MCF 10A (cell line): ENCODE measurements at places on chromosomes 5 and 9. TPM values are rescaled to one million over a fixed set of nuclear protein-coding genes. Genes with fewer than 3 reads are reported as not detected.
A peak's percentile ranks its signal among the peaks of the same experiment; 100 is the strongest.

GRCh38 chr9:102497709-102498108 is 497.4 kb upstream of the CYLC2 start:
- H3K4me1 ChIP-seq: no peaks in the 10 kb centered on the region
- H3K27me3 ChIP-seq: peaks cover 100% of the 10 kb centered on the region
- no peak overlapping the region for H3K4me3 ChIP-seq

DNA sequence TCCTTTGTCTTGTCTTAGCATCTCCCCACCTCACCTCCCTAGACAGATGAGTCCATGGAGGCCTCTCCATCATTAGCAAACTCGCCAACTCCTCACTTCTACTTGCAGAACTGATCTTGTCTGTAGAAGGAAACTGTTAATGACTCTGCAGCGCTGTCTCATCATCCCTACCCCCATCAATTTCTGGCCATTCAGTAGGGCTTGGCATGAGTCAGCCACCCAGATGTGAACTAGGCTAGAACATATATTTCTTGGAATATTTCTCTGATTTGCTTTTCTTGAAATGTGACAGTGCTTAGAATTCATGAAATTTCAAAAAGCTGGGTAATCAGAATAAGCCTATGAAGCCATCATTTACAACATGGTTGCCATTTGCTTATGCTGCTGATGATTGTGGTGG is 1125.0 kb upstream of the DMAC1 start:
- peak; percentile 28 for DNase-seq
- H3K4me1 ChIP-seq: no peaks in the 10 kb centered on the region
- no peak overlapping the region for H3K4me3 ChIP-seq
- no peaks in the 10 kb centered on the region for H3K27me3 ChIP-seq
- no peak overlapping the region for H3K27ac ChIP-seq

GRCh38 chr5:157160001-157160400 is 6.1 kb downstream of the GARIN3 start:
- no peaks in the 10 kb centered on the region for H3K4me1 ChIP-seq
- H3K4me3 ChIP-seq: no peak overlapping the region
- no peak for DNase-seq
- H3K27ac ChIP-seq: no peak overlapping the region

GRCh38 chr9:127751269-127752054 is 16.4 kb upstream of the TOR2A start:
- no peaks in the 10 kb centered on the region for H3K4me1 ChIP-seq
- DNase-seq: peak; percentile 31
- H3K27me3 ChIP-seq: peaks cover 63% of the 10 kb centered on the region
- no peaks in the 10 kb centered on the region for H3K36me3 ChIP-seq
- no peak overlapping the region for H3K4me3 ChIP-seq

DNA sequence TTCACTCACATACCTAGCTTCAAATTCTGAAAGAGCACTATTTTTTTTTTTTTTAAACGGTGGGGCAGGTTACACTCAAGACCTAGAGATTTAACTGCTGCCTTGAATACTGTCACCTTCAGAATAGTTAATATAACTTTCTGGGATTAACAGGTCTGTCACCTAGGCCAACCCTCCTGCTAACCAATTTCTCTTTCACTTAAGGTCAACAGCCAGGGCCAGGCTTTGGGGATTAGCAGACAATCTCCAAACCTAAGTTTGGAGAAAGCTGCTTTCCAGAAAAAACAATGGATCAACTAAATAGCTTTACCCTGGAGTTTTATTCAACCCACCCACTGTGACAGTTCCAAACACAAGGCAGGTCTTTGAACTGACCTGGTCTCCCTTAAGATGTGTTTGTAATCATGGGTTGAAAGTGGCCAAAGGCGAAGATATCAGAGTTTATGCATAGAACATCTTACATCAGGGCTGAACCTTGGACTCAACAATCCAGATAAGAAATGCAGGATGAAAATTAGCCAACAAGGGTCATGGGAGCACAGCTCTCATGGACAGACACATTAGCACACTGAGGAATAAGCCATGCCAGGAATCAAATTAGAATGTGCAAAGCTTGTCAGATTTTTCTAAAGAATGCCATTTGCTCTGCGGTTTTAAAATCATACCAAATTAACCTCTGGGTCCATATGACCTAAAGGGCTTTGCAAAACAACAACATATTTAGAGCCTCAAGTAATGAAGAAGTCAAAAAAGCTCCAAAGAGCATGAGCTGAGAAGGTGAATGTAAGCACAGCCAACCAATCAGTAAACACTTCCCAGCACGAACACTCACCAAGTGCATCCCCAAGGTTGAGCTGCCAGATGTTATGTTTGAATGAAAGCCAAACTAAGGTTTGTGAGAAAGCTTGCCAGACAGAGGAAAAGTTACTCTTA is 538.5 kb upstream of the DMAC1 start:
- peak; percentile 22 for DNase-seq
- H3K4me3 ChIP-seq: no peak overlapping the region
- no peaks in the 10 kb centered on the region for H3K4me1 ChIP-seq
- H3K27ac ChIP-seq: no peak overlapping the region
- H3K27me3 ChIP-seq: no peaks in the 10 kb centered on the region

Gene PCDHGB4
- total RNA-seq: 0.49 and 0.79 TPM in 2 replicates

- no peak overlapping the region for H3K4me3 ChIP-seq
- peak overlapping the region; percentile 5 for H3K27ac ChIP-seq
- DNase-seq: no peak
- peaks cover 68% of the 10 kb centered on the region for H3K4me1 ChIP-seq
- H3K36me3 ChIP-seq: peaks cover 14% of the 10 kb centered on the region
Measured at GRCh38 chr5:135395866-135396265, 3.2 kb downstream of the MACROH2A1 start.

Gene ZCCHC10
- total RNA-seq: 35.0 and 37.7 TPM in 2 replicates

Gene CCDC192
- not detected in 2 replicates for total RNA-seq

- H3K4me1 ChIP-seq: no peaks in the 10 kb centered on the region
- no peak overlapping the region for H3K4me3 ChIP-seq
- peak; percentile 59 for DNase-seq
- no peak overlapping the region for H3K27ac ChIP-seq
Measured at GRCh38 chr9:10366171-10366779, 246.5 kb downstream of the PTPRD start.

GRCh38 chr5:4019009-4019769 is 423.6 kb downstream of the IRX1 start:
- no peak overlapping the region for H3K4me3 ChIP-seq
- DNase-seq: peak; percentile 45
- H3K27ac ChIP-seq: peak overlapping the region; percentile 64
- no peaks in the 10 kb centered on the region for H3K4me1 ChIP-seq
- H3K27me3 ChIP-seq: no peaks in the 10 kb centered on the region

DNA sequence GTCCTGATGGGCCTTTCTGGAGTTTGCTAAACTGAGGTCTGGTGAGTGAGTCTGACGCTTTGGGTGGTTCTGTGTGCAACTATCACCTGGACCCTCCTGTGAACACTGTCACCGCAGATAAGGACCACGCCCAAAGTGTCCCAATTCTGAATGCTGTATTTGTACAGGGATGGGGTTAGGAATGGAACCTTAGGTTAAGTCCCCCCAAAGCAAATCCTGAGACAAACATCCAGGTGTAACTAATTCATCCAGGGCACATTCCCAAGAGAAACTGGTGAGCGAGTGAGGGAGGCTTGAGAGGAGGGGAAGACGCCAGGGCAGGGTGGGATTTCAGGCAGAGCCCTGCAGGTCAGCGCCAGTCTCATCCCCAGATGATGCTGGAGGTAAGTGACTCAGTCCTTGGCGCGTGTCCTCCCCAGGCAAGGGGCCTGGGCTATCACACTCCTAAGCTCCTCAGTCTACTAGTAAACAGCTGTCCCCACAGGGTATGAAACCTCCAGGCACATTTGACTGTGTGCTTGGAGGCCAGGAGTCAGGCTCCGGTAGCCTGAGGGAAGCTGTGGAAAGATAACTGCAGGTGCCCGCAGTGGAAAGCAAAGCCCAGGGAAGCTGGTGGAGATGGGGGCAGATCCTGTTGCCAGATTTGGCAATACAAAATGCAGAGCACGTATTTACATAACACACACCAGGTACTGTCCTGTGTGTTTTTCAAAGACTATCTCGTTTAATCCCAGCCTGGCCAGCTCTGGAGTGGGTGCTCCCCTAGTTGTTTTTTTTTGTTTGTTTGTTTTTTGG is 66.7 kb downstream of the IL6ST start:
- no peaks in the 10 kb centered on the region for H3K36me3 ChIP-seq
- H3K27ac ChIP-seq: no peak overlapping the region
- H3K4me3 ChIP-seq: no peak overlapping the region
- no peak for DNase-seq

DNA sequence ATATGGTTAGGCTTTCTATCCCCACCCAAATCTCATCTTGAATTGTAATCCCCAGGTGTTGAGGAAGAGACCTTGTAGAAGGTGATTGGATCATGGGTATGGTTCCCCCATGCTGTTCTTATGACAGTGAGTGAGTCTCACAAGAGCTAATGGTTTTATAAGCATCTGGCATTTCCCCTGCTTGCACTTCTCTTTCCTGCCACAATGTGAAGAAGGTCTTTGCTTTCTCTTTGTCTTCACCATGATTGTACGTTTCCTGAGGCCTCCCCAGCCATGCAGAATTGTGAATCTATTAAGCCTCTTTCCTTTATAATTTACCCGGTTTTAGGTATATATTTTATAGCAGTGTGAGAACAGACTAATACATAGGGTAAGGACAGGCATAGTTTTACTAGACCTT is 334.5 kb downstream of the TLR4 start:
- H3K27me3 ChIP-seq: no peaks in the 10 kb centered on the region
- no peak overlapping the region for H3K27ac ChIP-seq
- no peaks in the 10 kb centered on the region for H3K4me1 ChIP-seq
- no peaks in the 10 kb centered on the region for H3K36me3 ChIP-seq
- DNase-seq: no peak

GRCh38 chr9:4826417-4827166 is 33.8 kb downstream of the RCL1 start:
- H3K27ac ChIP-seq: no peak overlapping the region
- DNase-seq: no peak
- H3K27me3 ChIP-seq: no peaks in the 10 kb centered on the region
- H3K36me3 ChIP-seq: peaks cover 25% of the 10 kb centered on the region
- peaks cover 6% of the 10 kb centered on the region for H3K4me1 ChIP-seq

DNA sequence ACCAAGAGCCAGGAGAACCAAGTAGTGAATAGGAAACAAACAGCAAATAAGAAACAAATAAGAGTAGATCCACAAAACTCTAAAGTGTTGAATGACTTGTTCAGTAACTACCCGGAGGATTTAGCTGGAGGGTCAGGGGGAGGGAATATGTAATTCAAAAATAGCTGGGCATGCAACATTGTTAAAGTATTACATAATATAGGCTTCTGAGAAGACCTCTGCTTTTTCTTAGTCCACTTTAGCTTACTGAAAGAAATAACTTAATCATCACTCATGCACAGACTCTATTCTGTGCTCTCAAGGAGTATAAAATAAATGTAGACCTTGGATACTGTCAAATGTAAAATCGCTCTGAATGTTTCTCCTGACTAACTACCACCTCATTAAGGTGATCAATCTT is 183.2 kb upstream of the POU5F2 start:
- no peaks in the 10 kb centered on the region for H3K27me3 ChIP-seq
- H3K4me3 ChIP-seq: no peak overlapping the region
- H3K4me1 ChIP-seq: peaks cover 30% of the 10 kb centered on the region
- DNase-seq: peak; percentile 46
- H3K27ac ChIP-seq: peak overlapping the region; percentile 2
- H3K36me3 ChIP-seq: no peaks in the 10 kb centered on the region

DNA sequence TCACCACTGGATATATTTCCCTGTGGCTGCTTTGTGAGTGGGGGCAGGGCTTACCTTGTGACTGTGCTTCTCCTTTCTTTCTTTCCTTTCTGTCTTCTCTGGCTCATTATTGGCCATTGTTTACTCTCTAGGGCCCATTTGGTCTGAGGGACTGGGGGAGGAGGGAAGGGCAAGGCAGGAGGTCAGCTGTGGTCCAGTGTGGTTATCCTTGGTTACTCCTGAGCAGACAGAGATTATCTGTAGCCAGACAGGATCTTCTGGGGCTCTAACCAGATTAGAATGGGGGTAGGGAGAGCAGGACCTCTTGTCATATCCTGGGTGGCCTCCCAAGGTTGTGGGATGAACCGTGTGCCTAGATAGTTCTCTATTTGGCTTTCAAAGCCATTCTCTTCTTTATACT is 71.2 kb downstream of the ANKRD55 start:
- DNase-seq: no peak
- no peaks in the 10 kb centered on the region for H3K4me1 ChIP-seq
- no peak overlapping the region for H3K27ac ChIP-seq
- H3K27me3 ChIP-seq: no peaks in the 10 kb centered on the region

DNA sequence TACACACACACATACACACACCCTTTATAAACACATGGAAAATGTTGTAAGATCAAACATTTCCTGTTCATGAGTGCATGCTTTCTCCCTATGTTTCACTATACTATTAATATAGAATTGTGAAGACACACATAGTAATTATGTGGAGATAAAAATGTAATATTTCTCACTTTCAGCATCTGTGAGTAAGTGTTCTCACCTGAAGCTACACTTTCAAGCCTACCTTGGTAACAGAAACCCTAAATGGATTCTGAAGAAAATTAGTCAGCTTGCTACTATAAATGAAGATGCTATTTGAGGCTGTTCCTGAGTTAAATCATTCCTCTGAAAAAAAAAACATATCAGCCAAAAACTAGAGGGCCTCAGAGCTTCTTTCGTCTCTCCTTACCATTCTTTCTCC is 81.1 kb upstream of the GNA14 start:
- H3K4me1 ChIP-seq: peaks cover 6% of the 10 kb centered on the region
- H3K27me3 ChIP-seq: no peaks in the 10 kb centered on the region
- H3K4me3 ChIP-seq: no peak overlapping the region

GRCh38 chr9:79568337-79569101 is 3.2 kb upstream of the TLE4 start:
- H3K4me3 ChIP-seq: no peak overlapping the region
- H3K4me1 ChIP-seq: no peaks in the 10 kb centered on the region
- H3K27me3 ChIP-seq: no peaks in the 10 kb centered on the region

- no peaks in the 10 kb centered on the region for H3K4me1 ChIP-seq
- H3K27me3 ChIP-seq: no peaks in the 10 kb centered on the region
- DNase-seq: no peak
- no peak overlapping the region for H3K27ac ChIP-seq
- peaks cover 4% of the 10 kb centered on the region for H3K36me3 ChIP-seq
- H3K4me3 ChIP-seq: no peak overlapping the region
Measured at GRCh38 chr9:38215465-38215864, 146.4 kb upstream of the SHB start.
